ENCODE measurements at places on chromosomes 11 and 22. TPM values are rescaled to one million over a fixed set of nuclear protein-coding genes. Genes with fewer than 3 reads are reported as not detected.
A peak's percentile ranks its signal among the peaks of the same experiment; 100 is the strongest.

GRCh38 chr11:111966678-111967077 is 29.5 kb downstream of the DIXDC1 start:
- DNase-seq, result no peak

DNA sequence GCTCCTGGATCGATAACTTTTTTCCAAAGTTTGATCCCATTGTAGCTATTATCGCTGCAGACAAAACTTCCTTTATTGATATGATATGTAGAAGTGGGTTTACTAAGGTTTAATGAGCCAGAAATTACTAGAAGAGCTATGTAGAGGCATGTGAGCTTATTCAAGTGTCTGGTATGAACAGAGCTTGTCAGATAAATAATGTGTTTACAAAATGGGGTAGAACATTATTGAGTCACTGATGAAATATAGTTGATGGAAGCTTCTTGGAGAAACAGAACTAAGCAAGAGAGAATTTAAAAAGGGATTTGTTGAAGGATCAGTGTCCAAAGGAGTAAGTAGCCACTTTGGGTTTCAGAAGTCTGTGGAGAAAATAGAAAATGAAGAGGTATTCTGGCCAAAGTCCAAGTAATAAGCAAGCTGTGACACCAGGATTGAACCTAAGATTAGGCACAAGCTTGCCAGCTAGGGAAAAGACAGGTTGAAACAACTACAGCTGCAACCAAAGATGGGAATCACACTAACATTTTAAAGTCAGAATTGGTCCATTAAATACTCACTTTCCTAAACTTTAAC is 104.3 kb downstream of the MAML2 start:
- DNase-seq, result no peak

DNA sequence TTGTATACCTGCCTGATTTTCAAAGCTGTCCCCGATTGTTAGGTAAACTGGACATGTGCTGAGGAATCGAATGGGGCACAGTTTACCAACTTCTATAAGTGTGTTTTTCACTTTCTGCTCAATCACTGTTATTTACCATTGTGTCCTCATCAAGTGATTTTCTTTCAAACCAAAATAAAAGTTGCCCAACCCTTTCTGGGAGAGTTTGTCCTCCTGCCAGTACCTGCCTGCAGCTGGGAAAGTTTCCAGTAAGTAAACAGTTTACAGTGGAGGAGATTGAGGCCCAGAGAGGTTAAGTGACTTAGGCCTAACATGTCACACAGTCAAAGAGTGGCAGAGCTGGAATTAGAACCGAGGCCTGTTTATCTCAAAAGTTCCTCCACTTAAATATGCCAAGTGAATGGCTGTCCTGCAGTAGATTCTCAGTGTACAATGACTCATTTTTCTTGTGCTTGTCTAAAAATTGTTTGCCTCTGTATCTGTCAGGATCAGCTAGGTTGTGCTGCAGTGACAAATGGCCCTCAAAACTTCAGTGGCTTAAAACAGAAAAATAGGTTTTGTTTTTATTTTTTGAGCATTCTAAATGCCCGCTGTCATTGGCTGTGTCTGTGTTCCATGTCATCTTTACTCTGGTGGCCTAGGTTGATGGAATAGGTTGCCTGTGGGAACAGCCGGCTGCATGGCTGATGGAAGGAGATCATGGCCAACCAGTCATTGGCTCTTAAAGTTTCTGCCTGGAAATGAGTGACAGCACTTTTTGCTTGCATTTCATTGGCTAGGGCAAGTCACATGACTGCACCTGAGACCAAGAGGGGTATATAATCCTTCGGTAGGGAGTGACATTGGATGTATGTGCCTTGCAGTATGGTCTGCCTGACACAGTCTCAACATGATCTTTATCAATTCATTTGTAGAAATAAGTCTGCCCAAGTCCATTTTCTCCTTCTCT is 61.8 kb upstream of the CRYBB3 start:
- DNase-seq, result peak; percentile 7

GRCh38 chr11:24609192-24610119 is 112.6 kb downstream of the LUZP2 start:
- DNase-seq, result no peak

DNA sequence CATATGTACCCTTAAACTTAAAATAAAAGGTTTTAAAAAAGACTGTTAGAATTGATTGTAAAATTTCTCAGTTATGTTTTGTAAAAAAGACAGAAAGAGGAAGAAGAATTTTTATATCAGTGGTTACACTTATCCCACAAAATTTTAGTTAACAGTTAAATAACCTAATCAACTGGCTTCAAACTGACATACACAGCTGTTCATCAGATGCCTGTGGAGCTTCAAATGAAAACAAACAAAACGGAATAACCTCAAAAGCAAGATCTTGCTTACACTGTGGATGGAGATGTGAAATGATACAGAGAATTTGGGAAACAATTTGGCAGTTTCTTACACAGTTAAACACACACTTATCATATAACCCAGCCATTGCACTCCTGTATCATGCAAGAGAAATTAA is 521.0 kb downstream of the ETS1 start:
- no peak for DNase-seq

DNA sequence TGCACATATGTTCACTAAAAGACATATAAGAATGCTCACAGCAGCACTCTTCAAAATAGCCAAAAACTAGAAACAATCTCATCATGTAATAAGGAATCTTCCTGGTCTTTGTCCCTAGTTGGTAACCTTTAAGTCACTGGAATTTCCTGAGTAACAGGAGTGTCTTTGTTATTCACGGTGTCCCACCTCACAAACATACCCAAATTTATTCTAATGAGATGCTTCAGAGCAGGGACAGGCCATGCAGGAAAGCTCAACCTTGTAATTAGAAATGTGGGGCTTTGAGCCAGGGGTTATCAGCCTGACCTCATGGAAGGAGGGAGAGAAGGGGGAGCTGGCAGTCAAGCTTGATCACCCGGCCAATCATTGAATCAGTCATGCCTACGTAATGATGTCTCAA is 40.3 kb upstream of the NFRKB start:
- DNase-seq, result no peak

The ART5 gene
- total RNA-seq, result not detected

The ZP1 gene
- total RNA-seq, result not detected

The PPME1 gene
- total RNA-seq, result 64.9 TPM

GRCh38 chr22:28102151-28102812 is 183.2 kb upstream of the PITPNB start:
- no peak for DNase-seq

DNA sequence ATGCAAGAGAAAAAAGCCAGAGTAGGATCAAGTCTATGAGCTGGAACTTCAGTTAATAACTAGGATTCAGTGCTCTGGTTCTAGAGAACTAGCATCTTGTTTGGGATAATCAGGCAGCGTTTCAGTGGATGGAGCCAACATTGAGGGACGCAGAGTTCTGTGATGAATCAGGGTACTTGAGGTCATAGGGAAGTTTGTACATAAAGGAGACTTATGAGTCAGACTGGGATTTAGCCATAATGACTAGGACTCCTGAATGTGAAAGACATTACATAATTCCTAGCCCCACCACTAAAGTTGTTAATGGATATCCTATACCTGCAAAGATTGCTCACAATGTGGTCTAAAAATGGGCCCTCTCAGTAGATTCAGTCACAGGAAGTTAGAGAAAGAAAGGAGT is 6.8 kb downstream of the SLN start:
- DNase-seq, result no peak

The MMP3 gene
- not detected for total RNA-seq

GRCh38 chr22:27761000-27761399 is 40.6 kb downstream of the MN1 start:
- DNase-seq, result no peak

The OR52E4 gene
- total RNA-seq, result not detected

GRCh38 chr11:57432149-57432561 is 5.2 kb upstream of the SLC43A3 start:
- DNase-seq, result no peak

DNA sequence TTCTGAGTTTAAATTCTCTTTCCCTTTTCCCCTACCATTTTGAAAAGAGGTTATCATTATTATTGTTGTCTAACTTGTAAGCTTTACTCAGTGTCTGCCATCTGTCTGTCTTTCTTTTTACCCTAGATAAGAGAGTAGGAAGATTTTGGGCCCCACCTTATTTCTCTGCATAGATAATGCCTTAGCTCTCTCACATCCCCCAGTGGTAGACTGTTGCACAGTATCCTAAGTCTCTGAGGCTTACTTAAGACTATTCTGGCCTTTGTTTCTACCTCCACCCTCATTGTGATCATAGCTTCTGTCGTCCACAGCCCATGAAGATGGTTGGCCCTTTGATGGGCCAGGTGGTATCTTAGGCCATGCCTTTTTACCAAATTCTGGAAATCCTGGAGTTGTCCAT is 3.6 kb upstream of the OR51L1 start:
- no peak for DNase-seq

GRCh38 chr11:112270551-112271180 is 10.0 kb upstream of the PLET1 start:
- no peak for DNase-seq

- no peak for DNase-seq
Measured at GRCh38 chr22:27937453-27937852, 18.4 kb upstream of the PITPNB start.

The MRGPRE gene
- not detected for total RNA-seq

GRCh38 chr11:124190298-124191139 is 7.4 kb downstream of the OR10D3 start:
- DNase-seq, result no peak

The PRAME gene
- total RNA-seq, result not detected

- no peak for DNase-seq
Measured at GRCh38 chr11:131327421-131327820, 43.0 kb upstream of the NTM start.

The GLYATL1 gene
- total RNA-seq, result 0.18 TPM

The DDTL gene
- not detected for total RNA-seq

- peak; percentile 97 for DNase-seq
Measured at GRCh38 chr11:117828611-117829368, 4.2 kb upstream of the FXYD2 start.

- DNase-seq, result no peak
Measured at GRCh38 chr11:134398079-134398444, 14.0 kb downstream of the B3GAT1 start.

DNA sequence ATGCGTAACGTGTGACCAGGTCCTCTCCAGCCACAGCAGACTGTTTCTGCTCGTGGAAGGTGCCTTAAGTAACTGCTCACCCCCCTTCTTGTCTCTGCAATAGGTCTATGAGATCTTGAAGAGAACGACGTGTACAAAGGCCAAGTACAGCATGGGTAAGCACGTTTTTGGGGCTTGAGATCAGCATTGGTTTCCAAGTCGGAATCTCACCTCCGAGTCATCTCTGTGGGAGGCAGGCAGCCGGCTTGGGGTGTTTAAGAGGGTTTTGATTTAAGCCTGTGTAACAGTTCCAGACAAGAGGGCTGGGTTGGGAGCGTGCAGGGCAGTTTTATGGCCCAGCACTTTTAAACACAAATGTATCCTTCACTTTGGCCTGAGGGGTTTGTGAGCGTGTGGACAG is 30.1 kb downstream of the ANO1 start:
- DNase-seq, result no peak

DNA sequence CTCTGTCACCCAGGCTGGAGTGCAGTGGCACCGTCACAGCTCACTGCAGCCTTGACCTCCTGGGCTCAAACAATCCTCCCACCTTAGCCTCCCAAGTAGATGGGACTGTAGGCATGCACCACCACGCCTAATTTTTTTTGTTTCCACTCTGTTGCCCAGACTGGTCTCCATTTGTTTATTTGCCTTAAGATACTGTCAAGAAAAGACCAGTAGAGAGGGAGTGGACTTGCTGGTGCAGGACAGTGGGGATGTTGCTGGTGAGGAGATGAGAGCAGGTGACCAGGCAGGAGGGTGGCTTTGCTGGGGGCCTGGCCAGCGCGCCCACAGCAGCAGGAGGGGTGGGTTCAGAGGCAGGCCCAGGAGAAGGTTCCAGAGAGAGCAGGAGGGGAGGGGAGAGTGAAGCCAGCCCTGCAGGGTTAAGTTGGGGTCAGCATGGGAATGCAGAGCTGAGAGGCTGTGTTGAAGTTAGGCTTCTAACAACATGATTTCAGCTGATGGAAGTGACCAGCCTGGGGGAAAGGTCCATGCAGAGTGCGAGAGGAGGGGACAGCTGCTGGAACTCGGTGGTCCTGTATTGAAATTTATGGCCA is 35.8 kb downstream of the NADSYN1 start:
- no peak for DNase-seq

The TSPAN32 gene
- 3.1 TPM for total RNA-seq

- no peak for DNase-seq
Measured at GRCh38 chr11:130691581-130691980, 224.7 kb downstream of the SNX19 start.

GRCh38 chr22:49212002-49212401 is 615.7 kb downstream of the BRD1 start:
- DNase-seq, result no peak

The RFPL3 gene
- not detected for total RNA-seq

DNA sequence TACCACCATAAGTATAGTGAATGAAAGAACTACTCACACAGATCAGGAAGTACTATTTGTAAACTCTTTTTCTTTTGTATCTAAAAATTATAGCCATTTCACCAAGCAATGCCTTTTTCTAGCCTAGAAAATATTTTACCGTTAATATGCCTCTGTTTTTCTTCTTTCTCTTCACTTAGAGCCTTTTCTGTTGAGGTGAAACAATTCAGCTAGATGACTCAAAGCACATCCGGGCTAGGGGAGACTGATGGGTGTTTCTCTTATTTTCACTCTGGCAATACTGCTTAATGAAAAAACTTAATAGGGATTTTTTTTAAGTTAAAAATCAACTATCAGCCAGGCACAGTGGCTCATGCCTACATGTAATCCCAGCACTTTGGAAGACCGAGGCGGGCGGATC is 93.3 kb downstream of the SGSM3 start:
- DNase-seq, result peak; percentile 59

GRCh38 chr11:3944198-3944597 is 88.7 kb downstream of the STIM1 start:
- no peak for DNase-seq

- DNase-seq, result no peak
Measured at GRCh38 chr22:29831958-29832357, 6.1 kb downstream of the ASCC2 start.

The GNG3 gene
- total RNA-seq, result not detected

- DNase-seq, result no peak
Measured at GRCh38 chr11:61632096-61632495, 48.1 kb upstream of the DAGLA start.

The NTM gene
- total RNA-seq, result not detected

GRCh38 chr22:39589875-39590274 is 19.3 kb downstream of the CACNA1I start:
- DNase-seq, result no peak

DNA sequence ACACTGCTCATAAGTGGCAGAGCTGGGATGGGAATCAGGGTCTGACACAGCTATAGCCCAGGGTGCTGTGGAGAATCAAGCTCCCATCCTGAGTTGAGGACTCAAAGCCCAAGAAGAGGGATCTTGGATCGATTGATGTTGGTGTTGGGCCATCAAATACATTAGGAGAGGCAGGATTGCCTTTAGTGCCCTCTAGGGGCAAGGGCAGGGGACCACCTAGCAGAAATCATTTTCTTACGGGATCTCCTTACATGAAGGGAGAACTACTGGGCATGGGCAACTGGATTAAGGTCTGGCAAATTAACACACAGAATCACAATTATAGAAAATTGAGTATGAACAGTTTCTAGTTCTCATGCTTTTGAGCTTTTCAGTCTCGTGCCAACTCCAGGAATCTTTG is 24.9 kb upstream of the EMSY start:
- peak; percentile 31 for DNase-seq

- DNase-seq, result no peak
Measured at GRCh38 chr11:103808252-103808651, 228.2 kb upstream of the DDI1 start.

All from activated CD8-positive, alpha-beta T cell treated with anti-CD3 and anti-CD28 coated beads for 36 hours (primary cell).